ENCODE measurements at places on chromosomes 3 and 15.

DNA sequence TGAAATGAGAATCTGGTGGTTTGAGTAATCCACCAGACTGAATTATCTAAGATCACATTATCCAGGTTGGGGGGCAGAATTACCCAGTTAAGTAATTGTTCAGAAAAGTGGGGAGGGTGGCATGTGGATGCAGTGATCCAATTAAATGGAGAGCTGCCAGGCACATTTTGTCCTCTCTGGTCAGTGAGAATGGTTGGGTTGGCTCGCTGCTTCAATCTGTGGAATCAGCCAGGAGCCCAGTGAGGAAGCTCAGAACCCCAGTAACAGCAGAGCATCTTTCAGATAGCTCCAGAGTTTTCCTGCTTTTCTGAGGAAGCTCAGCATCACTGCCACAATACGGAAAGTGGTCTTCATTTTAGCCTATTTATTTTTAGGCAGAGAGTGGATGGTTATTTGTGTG, 6.4 kb upstream of the EXOG start:
- no peak for DNase-seq

DNA sequence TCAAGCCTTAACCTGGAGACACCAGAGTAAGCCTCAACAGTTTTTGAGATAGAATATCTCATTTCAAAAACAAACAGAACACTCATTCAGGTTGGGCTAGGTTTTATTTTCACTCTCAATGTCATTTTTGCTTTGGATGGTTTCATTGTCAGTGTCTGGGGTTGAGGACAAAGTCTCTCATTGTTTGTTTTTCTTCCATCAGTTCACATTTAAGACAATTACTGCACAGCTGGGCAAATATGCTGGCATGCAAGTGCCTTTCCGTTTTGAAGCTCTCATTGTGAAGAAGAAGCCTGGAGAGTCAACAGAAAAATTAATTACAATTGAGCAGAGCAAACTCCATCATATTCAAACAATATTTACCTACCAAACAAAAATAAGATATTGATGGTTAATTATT, 1050.0 kb downstream of the TBL1XR1 start:
- no peak for DNase-seq

DNA sequence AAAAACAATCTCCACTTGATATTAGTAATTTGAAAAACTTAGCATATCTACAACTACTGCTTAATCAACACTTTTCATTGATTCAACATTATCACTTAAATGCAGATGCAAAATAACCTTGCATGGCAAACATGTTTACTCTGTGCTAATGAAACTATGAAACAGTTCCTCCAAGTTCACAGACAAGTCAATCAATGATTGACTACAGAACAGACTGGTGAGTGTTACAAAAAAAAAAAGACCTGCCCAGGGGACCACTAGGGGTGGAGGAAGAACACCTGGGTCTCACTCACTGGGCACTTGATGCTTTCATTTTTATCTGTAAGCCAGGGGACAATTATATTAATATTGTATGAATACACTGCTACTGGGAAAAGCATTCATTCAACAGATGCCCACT, 4.3 kb upstream of the NR2C2 start:
- no peak for DNase-seq

DNA sequence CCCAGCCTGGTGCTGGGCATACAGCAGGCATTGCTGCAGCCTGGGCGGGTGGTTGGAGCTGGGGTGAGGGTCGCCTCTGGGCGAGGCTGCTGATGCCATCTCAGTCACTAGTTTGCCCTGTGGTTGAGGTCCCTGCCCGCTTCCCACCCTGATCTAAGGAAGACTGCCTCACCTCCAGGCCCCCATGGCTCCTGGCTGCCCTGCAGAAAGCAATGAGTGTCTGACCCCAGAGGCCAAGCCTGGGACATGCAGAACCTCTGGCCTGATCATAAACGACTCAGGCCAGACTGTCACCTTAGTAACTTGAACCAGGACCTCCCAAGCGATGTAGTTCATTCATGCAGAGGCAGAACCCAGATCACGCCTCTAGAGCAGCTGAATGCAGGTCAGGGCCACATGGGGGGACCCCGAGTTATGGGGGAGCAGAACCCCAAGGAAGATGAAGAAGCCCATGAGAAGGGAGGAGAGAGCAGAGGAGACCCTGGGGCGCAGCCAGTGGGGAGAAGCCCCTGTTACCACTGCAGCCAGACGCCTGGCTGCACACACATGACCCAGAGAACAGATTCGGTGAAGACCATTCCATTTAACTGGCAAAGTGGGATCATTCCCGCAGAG, 213.9 kb downstream of the TBC1D2B start:
- DNase-seq, result no peak

DNA sequence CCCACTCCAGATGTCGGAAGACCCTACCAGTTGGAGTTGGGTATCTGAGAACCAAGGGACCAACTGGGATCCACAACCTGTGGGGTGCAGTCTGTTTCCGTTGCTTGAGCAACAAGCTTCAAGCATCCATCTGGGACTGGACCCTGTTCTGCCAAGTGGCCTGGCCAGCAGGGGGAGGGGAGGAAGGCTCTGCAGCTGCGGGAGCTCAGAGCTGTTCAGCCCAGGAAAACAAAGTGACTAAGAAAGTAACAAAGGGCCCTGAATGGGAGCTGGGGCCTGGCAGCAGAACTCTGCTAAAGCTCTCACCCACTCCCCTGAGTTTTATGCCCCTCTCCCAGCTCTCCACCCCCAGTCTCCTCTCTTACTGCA, 2.7 kb downstream of the TYRO3 start:
- DNase-seq, result no peak

DNA sequence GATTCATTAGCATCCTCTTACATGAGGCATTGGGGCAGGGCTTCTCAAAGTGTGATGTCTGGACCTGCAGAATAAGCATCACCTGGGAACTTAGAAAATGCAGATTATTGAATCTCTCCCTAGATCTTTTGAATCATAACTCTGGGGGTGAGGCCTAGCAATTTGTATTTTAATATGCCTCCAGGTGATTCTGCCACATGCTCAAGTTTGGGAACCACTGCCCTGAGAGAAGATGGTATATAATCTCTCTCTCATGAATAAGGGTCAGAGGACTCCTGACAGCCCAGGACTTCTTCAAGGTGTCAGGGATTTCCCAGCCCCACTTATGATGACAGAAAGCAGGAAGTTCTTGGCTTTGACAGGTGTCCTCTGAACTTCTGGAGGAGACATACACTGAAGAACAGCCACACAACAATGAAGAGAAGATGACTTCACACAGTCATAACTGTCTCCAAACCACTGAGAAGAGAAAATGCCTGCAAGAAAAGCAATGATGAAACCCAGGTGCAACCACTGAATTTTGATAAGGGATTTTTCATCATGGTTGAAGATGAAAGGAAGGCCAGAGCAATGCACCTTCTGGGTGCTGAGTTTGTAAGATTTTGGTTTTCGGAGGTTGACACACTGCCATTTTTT, 211.9 kb upstream of the MRPL3 start:
- DNase-seq, result no peak

DNA sequence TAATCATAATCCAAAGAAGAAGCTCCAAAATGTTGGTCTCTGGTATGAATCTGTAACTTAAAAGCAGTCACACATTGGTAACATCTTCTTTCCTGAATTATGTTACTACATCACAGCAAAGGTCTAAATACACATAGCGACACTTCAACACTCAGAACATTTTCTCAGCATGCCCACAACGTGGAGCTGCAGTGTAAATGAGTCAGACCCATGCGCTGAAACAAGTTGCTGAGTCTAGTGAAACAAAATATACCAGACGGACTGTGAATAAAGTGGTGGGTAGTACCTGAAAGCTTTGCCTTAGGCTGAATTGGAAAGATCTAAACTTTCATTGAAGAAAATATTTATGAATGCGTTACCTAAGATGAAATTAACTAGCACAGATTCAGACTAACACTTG, 33.2 kb upstream of the GOLGA8B start:
- no peak for DNase-seq

DNA sequence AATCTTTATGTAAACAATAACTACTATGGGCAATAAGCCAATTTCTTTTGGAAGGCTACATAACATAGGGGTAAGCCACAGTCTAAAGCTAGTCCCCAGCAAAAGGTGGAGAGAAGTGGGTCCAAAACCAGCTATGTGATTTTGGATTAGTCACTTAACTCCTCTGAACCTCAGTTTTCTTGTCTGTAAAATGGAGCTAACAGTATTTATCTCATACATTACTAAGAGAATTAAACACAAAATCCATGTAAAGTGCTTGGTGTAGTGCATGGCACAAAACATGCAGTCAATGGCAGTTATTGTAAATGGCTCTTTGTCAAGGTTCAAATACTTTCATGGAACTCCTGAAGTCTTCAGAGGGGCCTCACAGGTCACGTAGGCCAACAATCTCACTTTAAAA, 13.3 kb downstream of the RFT1 start:
- DNase-seq, result no peak

DNA sequence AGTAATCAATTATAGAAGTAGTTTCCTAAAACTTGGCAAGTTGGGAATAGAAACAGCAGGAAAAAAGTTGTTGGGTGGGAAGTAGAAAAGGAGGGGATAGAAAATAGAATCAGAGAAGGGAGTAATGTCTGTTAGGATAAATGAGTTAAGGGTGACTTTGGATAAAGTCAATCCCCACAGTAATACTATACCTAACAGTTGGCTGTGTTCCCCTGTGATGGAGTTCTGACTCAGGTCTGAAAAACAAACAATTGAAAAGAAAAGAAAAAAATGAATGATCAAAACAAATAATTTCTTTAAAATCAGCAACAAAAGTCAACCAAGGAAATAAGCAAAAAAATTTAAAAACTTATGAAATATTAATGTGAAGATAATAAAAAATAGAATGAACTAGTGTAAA, 50.3 kb downstream of the EMC4 start:
- DNase-seq, result no peak

- DNase-seq, result no peak
These were observed 15.6 kb upstream of the RAP2B start for GRCh38 chr3:153146191-153147053.

- DNase-seq, result no peak
These were observed 11.8 kb downstream of the GP5 start for GRCh38 chr3:194387276-194387675.

DNA sequence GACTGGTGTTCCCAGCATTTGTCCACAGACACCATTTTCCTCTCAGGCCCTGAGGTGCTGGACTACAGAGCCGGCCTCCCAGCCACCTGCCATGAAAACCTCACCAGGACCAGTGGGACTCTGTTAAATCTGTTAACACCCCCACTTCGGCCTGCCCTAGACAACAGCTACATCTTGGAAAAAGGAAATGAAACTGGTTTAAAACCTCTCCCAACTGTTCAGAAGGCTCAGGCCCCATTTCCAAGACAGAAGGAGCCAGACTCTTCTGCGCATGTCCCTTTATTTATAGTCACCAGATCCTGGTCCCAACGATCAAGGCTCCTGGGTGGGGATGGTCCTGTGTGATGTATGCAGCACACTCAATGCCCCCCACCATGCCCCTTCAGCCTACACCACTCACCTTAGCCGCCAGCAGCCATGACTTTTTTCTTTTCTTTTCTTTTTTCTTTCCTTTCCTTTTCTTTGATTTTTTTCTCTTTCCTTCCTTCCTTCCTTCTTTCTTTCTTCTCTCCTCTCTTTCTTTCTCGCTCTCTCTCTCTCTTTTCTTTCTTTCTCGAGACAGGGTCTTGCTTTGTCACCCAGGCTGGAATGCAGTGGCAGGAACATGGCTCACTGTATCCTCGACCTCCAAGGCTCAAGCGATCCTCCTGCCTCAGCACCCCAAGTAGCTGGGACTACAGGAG, 25.5 kb upstream of the FLNB start:
- no peak for DNase-seq

DNA sequence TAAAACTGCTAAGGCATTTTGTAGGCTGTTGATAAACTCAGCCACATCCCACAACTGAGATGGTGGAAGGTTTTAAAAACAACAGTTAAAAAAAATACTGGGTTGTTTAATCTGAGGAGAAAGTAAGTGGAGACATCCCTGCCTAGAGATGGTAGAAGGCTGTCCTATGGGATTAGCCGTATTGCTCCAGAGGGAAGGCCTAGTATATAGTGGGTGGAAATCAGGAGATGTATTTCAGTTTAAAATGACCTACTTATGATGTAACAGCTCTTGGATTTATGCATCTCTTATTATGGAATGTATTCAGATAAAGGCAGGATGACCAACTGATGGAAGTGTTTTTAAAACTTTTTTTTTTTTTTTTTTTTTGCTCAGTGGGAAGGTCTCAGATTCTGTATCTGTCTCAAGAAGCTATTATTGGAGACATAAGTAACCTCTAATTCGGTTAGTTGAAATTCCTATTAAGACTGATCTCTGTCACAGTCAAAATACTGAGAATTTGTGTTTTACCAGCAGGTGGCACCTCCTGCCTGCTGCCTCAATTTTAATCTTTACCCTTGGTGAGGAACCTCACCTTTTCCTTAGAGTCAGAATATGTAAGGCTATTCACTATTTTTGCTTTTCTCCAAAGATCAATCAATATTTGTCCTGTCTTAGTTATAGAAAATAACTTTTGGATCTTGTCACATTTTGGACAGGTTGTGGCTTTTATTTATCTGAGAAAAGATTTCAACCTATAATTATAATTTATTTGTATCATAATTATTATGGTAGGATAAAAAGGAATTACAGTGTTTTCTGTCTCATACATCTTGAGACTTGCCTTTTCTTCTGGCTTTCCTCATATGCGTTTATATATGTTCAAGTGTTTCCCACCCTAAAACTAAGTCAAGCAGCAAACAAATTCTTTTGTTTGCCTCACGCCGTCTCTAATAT, 63.0 kb downstream of the VPS8 start:
- peak; percentile 58 for DNase-seq

DNA sequence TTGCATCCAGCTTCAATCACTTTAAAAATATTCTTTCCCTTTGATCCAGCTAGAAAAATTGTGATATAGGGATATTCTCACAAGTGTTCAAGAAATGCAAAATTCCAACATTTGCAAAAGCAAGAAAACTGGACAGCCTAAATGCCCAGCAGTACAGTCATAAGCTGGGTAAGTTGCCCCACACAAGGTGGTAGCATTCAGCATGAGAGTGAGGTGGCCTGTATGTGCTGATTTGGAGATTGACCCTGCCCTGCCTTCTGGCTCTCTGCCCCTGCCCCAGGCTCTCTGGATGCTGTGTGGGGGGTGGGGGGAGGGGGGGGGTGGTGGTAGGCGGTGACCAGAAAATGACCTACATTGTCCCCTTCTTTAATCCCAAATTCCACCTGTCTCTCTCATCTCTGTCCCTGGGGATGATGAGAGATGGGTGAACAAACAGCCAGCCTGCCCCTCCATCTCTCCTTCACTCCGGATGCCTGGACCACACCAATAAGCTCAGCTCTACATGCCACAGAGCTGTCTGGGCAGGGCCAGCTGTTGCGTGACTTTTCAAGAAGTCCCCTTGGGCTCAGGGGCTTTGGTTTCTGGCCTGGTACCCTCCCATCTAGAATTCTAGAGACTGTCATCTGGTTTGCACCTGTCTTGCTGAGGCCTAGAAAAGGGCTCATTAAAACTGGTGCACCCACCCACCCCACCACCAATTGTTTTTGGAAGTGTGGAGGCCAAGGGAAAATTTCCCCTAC, 42.2 kb downstream of the SLC28A1 start:
- no peak for DNase-seq

- no peak for DNase-seq
These were observed 141.2 kb upstream of the SLCO3A1 start for GRCh38 chr15:91712286-91712685.

- DNase-seq, result no peak
These were observed 59.2 kb downstream of the SRGAP3 start for GRCh38 chr3:9190276-9190675.

Data from hematopoietic multipotent progenitor cell treated with erythropoietin and hydrocortisone succinate and interleukin-3 and kit ligand, for 8 days (in vitro differentiated cells).